ENCODE measurements at places on chromosomes 1 and 21. TPM values are rescaled to one million over a fixed set of nuclear protein-coding genes. Genes with fewer than 3 reads are reported as not detected.

The AK2 gene
- 115 TPM for total RNA-seq

The PROX1 gene
- 73.9 TPM for total RNA-seq

The SPRR2E gene
- total RNA-seq, result not detected

The CFHR2 gene
- total RNA-seq, result not detected

The LENEP gene
- total RNA-seq, result 0.84 TPM

The HMCN1 gene
- total RNA-seq, result 5.6 TPM

- H3K27me3 ChIP-seq, result peaks cover 10% of the 10 kb centered on the region
- no peak for DNase-seq
- H3K4me3 ChIP-seq, result no peak overlapping the region
- H3K27ac ChIP-seq, result no peak overlapping the region
- no peaks in the 10 kb centered on the region for H3K36me3 ChIP-seq
These were observed 402.7 kb upstream of the DAB1 start for GRCh38 chr1:57826535-57826934.

- no peak for DNase-seq
- H3K4me1 ChIP-seq, result peaks cover 10% of the 10 kb centered on the region
- no peak overlapping the region for H3K27ac ChIP-seq
- H3K36me3 ChIP-seq, result no peaks in the 10 kb centered on the region
- no peak overlapping the region for H3K4me3 ChIP-seq
- no peaks in the 10 kb centered on the region for H3K27me3 ChIP-seq
These were observed 23.0 kb upstream of the WLS start for GRCh38 chr1:68255301-68255700.

DNA sequence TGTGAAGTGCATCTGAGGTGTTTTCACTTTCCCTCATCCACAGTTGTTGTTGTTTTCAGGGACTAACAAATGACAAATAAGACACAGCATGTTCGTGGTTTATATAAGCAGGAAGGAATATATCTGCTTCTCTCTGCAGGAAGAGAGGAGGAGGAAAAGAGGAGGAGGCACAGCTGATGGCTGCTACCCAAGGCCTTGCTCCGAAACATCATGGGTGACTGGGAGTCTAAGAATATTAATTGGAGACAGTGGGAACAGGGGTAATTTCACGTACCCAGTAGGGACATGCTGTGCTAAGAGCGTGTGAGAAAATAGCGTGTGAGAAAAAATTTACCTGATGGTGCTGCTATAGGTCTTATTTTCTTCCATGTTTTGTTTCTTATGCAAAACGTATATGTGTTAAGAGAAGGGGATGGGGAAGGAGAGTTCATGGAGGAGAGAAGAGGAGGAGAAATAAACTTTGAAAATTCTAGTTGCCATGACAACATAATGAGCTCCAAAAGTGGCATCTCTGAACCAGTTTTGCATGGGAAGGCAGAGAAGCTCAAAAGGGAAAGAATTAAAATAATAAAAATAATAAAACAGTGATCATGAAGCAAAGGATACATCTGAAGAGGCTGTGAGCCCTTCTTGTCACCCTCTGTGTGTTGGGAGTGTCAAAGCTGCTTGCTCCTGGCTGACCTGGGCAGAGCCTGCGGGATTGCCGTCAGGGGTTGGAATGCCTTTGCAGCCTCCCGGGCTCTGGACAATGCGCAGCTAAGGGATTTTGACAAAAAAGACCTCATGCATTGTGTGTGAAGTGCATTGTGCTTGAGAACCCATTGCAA, 192.0 kb downstream of the CACNA1E start:
- no peak overlapping the region for H3K4me3 ChIP-seq
- H3K27ac ChIP-seq, result no peak overlapping the region
- H3K4me1 ChIP-seq, result no peaks in the 10 kb centered on the region

DNA sequence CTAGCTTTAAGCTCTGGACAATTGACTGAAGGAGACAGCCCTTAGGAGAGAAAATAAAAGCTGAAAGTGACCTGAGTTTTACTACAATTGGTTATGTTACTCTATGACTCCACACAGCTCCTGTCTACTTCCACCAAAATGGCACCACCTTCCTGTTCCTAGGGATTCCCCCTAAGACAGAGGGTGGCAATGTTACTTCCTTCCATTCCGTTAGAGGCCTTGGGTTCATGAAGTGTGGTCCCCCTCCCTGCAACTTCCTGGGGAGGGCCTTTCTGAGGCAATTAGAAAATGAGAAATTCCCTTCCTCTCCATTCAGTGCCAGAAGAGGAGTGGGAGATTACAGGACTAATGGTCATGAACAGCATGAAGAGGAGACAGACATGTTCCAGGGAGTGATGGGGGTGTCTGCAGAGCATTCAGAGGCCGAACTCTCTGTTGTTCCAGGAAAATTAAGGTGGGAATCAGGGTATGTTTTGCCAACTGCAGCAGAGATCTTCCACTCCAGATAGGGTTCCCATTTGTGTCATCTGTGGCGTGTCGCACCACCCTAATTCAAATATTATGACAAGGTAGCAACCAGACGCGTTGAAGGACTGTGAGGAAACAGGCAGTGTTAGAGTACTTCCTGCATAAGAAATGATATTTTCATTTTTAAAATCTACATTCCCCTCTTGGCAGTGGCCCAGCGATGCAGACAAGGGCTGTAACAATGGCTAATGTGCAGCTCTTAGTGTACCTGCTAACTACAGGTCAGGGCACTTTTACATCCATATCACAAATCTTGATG, 53.1 kb upstream of the TRIM67 start:
- no peak overlapping the region for H3K27ac ChIP-seq
- peaks cover 7% of the 10 kb centered on the region for H3K27me3 ChIP-seq
- no peaks in the 10 kb centered on the region for H3K36me3 ChIP-seq
- H3K4me1 ChIP-seq, result peaks cover 14% of the 10 kb centered on the region
- H3K4me3 ChIP-seq, result no peak overlapping the region

- H3K4me1 ChIP-seq, result no peaks in the 10 kb centered on the region
- no peak overlapping the region for H3K4me3 ChIP-seq
- DNase-seq, result no peak
- H3K36me3 ChIP-seq, result peaks cover 1% of the 10 kb centered on the region
These were observed 6.2 kb downstream of the HPCAL4 start for GRCh38 chr1:39685071-39685470.

- H3K36me3 ChIP-seq, result no peaks in the 10 kb centered on the region
- no peaks in the 10 kb centered on the region for H3K27me3 ChIP-seq
- H3K4me3 ChIP-seq, result no peak overlapping the region
- DNase-seq, result no peak
These were observed 108.4 kb downstream of the NEK7 start for GRCh38 chr1:198265073-198265661.

- DNase-seq, result no peak
- peaks cover 4% of the 10 kb centered on the region for H3K36me3 ChIP-seq
- no peaks in the 10 kb centered on the region for H3K27me3 ChIP-seq
- no peak overlapping the region for H3K27ac ChIP-seq
These were observed 173.8 kb downstream of the DAB1 start for GRCh38 chr1:57250021-57250420.

DNA sequence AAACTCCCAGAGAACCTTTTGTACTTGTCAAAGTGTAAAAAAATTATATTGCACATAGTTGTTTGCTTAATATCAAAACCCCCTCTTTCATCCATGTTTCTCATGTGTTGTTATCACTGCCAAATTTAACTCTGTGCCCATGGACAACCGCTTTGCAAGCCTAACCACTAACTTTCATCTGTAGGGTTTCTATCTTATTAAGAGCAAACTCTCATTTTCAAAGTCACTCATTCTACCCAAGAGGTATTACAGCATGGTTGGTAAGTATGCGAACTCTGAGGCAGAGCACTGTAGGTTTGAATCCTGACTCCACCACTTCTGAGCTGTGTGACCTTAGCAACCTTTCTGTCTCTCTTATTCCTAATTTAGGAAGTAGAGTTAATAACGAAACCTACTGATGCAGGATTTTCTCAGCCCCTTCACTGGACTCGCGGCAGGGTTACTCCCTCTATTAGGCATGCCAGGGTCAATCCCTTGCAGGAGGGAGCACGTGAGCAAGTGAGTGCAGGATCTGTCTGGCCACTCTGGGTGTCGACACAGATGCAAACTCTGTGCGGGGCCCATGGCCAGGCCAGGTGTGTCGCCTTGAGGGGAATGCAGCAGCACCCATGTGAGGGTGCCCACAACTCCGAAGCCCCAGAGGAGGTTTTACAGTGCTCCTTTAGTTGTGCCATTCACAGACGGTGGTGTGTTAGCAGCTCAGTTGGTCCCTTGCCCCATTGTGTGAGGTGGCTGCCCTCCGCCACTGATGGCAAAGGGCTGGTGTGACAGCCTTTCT, 361.5 kb upstream of the ADGRL2 start:
- H3K27ac ChIP-seq, result no peak overlapping the region
- no peaks in the 10 kb centered on the region for H3K36me3 ChIP-seq
- DNase-seq, result no peak
- no peaks in the 10 kb centered on the region for H3K27me3 ChIP-seq
- H3K4me1 ChIP-seq, result peaks cover 23% of the 10 kb centered on the region

GRCh38 chr1:156689035-156689952, 12.1 kb upstream of the NES start:
- peaks cover 38% of the 10 kb centered on the region for H3K4me1 ChIP-seq
- peak; percentile 76 for DNase-seq
- H3K27me3 ChIP-seq, result peaks cover 8% of the 10 kb centered on the region
- H3K4me3 ChIP-seq, result peak overlapping the region; percentile 57
- H3K36me3 ChIP-seq, result no peaks in the 10 kb centered on the region

DNA sequence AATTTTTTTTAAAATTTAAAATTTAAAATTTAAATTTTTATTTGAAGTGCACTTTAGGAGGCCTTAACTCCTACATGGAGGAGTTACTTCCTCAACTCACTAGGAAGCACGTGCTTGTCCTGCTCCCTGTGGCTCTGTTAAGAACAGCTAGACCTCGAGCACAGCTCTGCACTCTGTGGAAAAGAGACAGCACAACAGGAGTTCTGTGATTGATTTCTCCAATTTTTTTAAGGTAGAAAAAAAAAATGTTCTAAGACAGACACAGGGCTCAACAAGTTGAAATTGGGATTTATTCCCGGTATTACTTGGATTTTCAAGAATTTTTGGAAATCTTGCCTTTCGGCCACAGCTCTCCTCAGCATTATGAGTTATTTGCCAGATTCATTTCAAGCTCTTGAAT, 356.6 kb upstream of the LYPLAL1 start:
- no peaks in the 10 kb centered on the region for H3K36me3 ChIP-seq
- no peak overlapping the region for H3K4me3 ChIP-seq
- no peaks in the 10 kb centered on the region for H3K27me3 ChIP-seq
- no peak overlapping the region for H3K27ac ChIP-seq

DNA sequence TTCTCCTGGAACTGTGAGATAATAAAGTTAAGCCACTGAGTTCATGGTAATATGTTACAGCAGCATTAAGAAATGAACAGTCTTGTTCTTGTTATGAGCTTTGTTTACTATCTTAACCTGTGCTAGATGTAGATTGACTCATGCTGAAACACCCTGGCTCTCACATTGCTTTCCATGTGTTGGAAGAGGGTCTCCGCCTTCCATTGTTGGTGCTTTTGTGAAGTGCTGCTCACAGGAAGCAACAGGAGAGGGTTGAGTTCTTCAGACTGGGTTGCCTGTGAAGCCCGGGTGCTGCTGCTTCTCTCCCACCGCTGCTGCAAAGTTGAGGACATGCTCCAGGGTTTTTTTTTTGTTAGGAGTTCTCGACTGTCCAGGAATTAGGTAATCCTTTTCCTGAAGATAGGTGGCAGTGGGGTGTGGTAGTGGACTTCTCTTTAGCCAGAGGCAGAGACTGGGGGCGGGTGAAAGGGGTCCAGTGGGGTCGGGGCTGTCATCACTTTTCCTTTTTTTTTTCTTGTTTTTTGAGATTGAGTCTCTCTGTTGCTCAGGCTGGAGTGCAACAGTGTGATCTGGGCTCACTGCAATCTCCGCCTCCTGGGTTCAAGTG, 28.7 kb upstream of the HMGN1 start:
- DNase-seq, result no peak
- H3K4me1 ChIP-seq, result peaks cover 5% of the 10 kb centered on the region
- no peak overlapping the region for H3K4me3 ChIP-seq
- H3K27ac ChIP-seq, result no peak overlapping the region
- peaks cover 2% of the 10 kb centered on the region for H3K36me3 ChIP-seq
- H3K27me3 ChIP-seq, result peaks cover 6% of the 10 kb centered on the region

DNA sequence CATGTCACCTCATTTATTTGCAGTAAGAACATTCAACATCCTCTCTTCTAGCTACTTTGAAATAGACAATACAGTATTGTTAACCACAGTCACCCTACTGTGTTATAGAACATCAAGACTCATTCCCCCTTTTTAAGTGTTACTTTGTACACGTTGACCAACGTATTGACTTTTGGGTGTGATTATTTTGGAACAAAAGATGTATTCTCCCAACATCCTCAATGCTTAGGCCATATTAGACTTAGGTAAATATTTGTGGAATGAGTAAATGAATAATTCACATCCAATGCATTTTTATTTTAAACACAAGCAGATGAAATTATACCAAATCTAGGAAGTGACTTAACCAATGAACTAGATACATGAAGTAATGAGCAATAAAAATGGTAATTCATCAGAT, 296.6 kb downstream of the CHRM3 start:
- H3K4me1 ChIP-seq, result peaks cover 7% of the 10 kb centered on the region
- no peaks in the 10 kb centered on the region for H3K36me3 ChIP-seq
- DNase-seq, result no peak
- H3K27me3 ChIP-seq, result peaks cover 4% of the 10 kb centered on the region
- no peak overlapping the region for H3K27ac ChIP-seq

DNA sequence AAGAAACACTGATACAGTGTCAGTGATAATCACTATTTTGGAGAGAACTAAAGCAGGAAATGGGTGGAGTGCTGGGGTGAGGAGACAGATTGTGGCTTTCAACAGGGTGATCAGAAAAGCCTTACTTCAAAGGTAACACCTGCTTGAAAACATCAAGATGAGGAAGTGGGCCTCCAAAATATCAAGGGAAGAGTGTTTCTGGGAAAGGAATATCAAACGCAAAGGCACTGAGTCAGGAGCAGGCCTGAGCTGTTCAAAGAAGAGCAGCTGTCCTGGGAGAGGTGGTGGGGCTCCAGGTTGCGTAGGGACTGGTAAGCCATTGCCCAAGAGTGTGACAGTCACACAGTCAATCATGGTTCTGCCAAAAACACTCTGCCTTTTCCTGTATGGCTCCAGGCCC, 47.1 kb upstream of the ATP1A1 start:
- H3K4me1 ChIP-seq, result peaks cover 39% of the 10 kb centered on the region
- H3K27me3 ChIP-seq, result no peaks in the 10 kb centered on the region
- DNase-seq, result no peak
- no peaks in the 10 kb centered on the region for H3K36me3 ChIP-seq

DNA sequence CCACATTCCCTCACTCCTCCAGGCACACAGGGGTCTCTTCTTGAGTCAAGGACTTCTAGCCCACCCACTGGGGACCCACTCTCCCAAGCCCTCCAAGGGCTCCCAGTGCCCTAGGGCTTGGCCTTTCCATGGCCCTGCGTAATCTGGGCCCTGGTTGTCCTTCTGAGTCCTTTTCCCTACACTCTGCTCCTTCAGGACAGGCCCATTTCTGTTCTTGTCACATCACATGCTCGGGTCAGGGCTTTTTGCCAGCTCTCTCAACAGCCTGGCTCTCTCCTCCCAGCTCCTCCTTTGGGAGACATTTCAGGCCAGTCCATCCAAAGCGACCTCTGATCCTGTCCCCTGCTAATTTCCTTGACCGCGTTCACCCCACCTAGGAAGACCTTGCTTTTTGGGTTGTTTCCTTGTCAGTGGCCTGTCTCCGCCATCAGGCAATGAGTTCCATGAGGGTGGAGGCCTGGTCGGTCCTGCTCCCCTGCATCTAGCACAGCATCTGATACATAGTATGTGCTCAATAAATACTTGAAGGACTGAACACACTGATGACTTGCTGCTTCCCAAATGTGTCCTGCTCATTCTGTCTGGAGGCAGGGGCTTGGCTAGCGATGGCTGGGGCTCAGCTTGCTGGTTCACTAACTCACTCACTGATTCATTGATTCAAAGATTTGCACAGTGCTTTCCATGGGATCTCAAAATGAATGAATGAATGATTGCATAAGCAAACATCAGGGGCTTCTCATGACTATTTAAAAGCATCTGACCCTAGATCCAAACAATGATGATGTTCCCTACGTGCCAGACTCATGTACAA, 44.8 kb downstream of the DHRS3 start:
- H3K36me3 ChIP-seq, result peaks cover 44% of the 10 kb centered on the region
- H3K4me1 ChIP-seq, result peaks cover 2% of the 10 kb centered on the region
- peak overlapping the region; percentile 70 for H3K27ac ChIP-seq
- DNase-seq, result no peak
- H3K27me3 ChIP-seq, result no peaks in the 10 kb centered on the region

All from progenitor cell of endocrine pancreas (in vitro differentiated cells).